Activated T-cell treated with anti-CD3 and anti-CD28 coated beads, Interleukin-2, amount 50 U/mL, for 72 hours (primary cell): ENCODE measurements at places on chromosomes 4 and X. TPM values are rescaled to one million over a fixed set of nuclear protein-coding genes. Genes with fewer than 3 reads are reported as not detected.

Gene PFKFB1
- total RNA-seq: 1.6 TPM

Gene SLC34A2
- total RNA-seq: not detected

Gene LRP2BP
- 1.1 TPM for total RNA-seq

Gene GSX2
- total RNA-seq: not detected

Gene FAM53A
- total RNA-seq: 1.4 TPM

- DNase-seq: no peak
- no peaks in the 10 kb centered on the region for H3K36me3 ChIP-seq
- no peak overlapping the region for H3K4me3 ChIP-seq
- no peaks in the 10 kb centered on the region for H3K27me3 ChIP-seq
- H3K27ac ChIP-seq: no peak overlapping the region
- no peaks in the 10 kb centered on the region for H3K4me1 ChIP-seq
Observed at GRCh38 chr4:156442912-156443311, 489.2 kb upstream of the CTSO start.

DNA sequence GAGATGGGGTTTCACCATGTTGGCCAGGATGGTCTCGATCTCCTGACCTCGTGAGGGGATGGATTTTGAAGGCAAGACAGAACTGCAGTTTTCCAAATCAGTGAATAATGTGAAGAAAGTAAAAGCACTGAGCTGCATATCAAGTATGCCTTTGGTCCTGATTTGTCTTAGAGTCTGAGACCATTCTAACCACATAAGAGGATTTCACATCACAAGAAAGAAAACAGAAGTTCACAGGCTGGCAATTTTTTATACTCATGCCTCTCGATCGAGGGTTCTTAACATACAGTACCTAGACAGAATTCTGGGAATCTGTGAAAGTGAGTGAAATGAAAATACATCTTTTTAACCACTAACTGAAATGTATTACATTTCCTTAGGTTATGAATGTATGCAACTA, 23.3 kb downstream of the CHIC2 start:
- H3K27me3 ChIP-seq: no peaks in the 10 kb centered on the region
- DNase-seq: no peak
- no peak overlapping the region for H3K4me3 ChIP-seq
- H3K4me1 ChIP-seq: peaks cover 31% of the 10 kb centered on the region

GRCh38 chrX:39309018-39309635, 507.9 kb downstream of the MID1IP1 start:
- peak overlapping the region; percentile 100 for H3K27ac ChIP-seq
- H3K36me3 ChIP-seq: peaks cover 38% of the 10 kb centered on the region
- DNase-seq: peak; percentile 76
- no peaks in the 10 kb centered on the region for H3K27me3 ChIP-seq

DNA sequence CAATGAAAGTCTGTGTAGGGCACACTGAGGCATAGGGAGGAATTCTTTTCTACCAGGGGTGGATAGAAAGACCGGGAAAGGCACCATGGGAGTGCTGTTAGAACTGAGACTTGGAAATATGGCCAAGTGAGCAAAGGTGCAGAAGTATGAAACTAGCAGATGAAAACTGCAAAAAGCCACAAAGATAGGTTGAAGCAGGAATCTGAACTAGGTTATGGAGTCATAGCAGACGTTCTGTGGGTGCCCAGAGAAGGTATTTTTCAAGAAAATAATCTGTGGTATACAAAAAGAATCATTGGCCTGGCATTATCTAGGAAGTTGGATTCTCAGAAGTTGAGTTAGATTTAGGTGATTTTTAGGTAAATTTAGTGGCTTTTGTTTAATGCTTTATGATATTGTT, 48.5 kb downstream of the SMAD1 start:
- no peaks in the 10 kb centered on the region for H3K36me3 ChIP-seq
- H3K4me3 ChIP-seq: no peak overlapping the region
- H3K4me1 ChIP-seq: peaks cover 4% of the 10 kb centered on the region
- no peak overlapping the region for H3K27ac ChIP-seq
- H3K27me3 ChIP-seq: no peaks in the 10 kb centered on the region

DNA sequence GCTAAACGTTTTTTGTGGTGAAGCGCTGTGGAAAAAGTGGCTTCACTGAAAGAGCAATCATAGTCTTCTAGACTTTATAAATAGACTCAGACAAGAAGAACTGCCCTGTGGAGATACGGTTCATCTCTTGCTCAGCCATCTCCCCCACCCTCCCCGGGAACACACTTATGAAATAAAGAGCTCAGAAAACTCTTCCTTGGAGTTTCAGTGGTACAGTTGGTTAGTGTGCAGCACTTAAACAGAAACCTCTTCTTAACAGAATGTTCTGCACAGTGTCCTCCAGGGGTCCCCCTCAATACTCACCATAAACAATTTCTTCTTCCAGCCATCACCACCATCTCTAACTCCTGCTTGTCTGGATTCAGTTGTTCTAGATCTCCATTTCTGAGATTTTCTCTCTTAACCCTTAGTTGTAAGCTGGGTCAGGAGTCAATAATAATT, 313.0 kb downstream of the ARHGAP10 start:
- DNase-seq: no peak
- no peak overlapping the region for H3K27ac ChIP-seq
- H3K4me3 ChIP-seq: no peak overlapping the region
- peaks cover 4% of the 10 kb centered on the region for H3K36me3 ChIP-seq
- peaks cover 17% of the 10 kb centered on the region for H3K4me1 ChIP-seq
- no peaks in the 10 kb centered on the region for H3K27me3 ChIP-seq

DNA sequence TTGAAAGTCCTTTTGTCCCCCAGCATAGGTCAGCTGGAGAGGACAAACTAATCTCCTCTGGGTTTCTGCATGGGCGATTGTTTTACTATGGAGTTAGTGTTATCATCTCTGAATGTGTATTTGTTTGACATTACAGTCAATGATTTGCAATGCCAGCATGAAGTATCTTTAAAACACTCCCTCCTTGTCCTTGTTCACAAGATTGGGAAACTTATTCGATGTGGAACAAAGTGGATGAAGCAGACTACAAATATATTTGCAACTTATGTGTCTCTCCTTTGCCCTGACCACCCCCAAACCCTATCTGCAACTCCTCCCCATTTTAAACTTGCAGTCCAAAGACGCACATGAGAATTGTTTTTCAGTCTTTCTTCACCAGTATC, 1.5 kb upstream of the PITX2 start:
- H3K36me3 ChIP-seq: peaks cover 10% of the 10 kb centered on the region
- no peak overlapping the region for H3K4me3 ChIP-seq
- H3K4me1 ChIP-seq: peaks cover 34% of the 10 kb centered on the region
- H3K27me3 ChIP-seq: peaks cover 90% of the 10 kb centered on the region
- no peak for DNase-seq
- H3K27ac ChIP-seq: no peak overlapping the region

GRCh38 chr4:72209600-72209999, 177.8 kb downstream of the NPFFR2 start:
- no peak overlapping the region for H3K4me3 ChIP-seq
- H3K36me3 ChIP-seq: no peaks in the 10 kb centered on the region
- no peaks in the 10 kb centered on the region for H3K4me1 ChIP-seq
- H3K27me3 ChIP-seq: no peaks in the 10 kb centered on the region
- H3K27ac ChIP-seq: no peak overlapping the region

DNA sequence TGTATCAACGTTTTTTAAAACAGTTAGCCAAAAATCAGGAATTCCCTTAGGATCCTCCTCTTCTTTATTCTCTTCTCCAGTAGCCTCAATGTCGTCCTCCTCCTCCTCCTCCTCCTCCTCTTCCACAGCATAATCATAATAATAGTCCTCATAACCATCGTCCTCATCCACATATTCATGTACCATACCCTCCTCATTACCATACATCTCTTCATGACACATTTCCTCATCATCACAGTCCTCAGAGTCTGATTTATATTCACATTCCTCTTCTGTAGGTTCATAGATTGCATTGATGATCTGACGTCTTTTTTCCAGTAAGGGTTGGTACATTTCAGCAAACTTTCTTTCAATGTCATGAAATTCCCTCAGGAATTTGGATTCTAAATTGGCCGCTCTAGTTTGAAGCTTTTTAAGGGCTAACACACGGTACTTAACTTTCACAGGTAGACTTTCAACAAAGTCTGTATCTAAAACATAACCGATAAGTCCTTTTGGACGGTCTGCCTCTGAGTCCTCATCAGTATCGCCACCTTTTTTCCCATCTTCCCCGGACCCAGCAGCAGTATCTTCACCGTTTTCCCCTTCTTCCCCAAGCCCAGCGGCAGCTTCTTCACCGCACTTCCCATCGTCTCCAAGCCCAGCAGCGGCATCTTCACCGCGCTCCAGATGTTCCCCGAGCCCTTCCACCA, 771 bp downstream of the NAP1L2 start:
- H3K4me1 ChIP-seq: peaks cover 11% of the 10 kb centered on the region
- peak overlapping the region; percentile 94 for H3K4me3 ChIP-seq
- H3K36me3 ChIP-seq: peaks cover 1% of the 10 kb centered on the region

DNA sequence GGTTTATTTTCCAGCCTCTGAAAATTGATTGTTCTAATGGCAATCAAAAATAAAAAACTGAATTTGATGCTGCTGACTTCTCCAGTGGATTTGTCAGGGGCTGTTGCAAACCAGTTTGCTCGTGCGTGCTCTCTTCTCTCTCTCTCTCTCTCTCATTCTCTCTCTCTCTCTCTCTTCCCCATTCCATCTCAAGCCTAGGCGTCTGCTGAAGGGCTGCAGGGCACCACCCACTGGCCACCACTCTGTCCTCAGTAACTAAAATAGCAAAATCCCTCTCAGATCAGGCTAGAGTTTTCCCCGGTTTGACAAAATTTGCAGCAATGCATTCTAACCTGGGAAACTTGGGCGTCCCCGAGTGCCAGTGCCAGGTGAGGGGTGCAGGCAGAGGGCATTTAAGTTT, 19.4 kb downstream of the NKX6-1 start:
- H3K4me3 ChIP-seq: no peak overlapping the region
- H3K27me3 ChIP-seq: peaks cover 74% of the 10 kb centered on the region
- peaks cover 6% of the 10 kb centered on the region for H3K36me3 ChIP-seq

DNA sequence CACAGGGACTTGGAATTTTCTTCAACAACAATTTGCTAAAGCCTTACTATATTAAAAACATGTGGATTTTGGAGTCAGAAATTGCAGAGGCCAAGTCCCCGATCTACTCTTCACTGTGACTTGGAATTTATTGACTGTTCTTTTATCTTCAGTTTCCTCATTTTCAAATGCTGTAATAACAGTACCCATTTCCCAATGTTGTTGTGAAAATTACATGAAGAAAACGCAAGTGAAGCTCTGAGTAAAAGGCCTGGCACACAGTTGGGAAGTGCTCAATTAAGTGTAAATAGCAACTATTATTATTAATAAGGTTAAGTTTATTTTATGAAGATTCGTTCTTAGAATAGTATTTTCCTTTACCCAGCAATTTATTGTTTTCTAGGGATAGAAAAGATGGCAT, 15.7 kb downstream of the STBD1 start:
- H3K27me3 ChIP-seq: no peaks in the 10 kb centered on the region
- H3K36me3 ChIP-seq: peaks cover 10% of the 10 kb centered on the region
- H3K27ac ChIP-seq: no peak overlapping the region
- H3K4me3 ChIP-seq: no peak overlapping the region
- DNase-seq: no peak
- no peaks in the 10 kb centered on the region for H3K4me1 ChIP-seq

DNA sequence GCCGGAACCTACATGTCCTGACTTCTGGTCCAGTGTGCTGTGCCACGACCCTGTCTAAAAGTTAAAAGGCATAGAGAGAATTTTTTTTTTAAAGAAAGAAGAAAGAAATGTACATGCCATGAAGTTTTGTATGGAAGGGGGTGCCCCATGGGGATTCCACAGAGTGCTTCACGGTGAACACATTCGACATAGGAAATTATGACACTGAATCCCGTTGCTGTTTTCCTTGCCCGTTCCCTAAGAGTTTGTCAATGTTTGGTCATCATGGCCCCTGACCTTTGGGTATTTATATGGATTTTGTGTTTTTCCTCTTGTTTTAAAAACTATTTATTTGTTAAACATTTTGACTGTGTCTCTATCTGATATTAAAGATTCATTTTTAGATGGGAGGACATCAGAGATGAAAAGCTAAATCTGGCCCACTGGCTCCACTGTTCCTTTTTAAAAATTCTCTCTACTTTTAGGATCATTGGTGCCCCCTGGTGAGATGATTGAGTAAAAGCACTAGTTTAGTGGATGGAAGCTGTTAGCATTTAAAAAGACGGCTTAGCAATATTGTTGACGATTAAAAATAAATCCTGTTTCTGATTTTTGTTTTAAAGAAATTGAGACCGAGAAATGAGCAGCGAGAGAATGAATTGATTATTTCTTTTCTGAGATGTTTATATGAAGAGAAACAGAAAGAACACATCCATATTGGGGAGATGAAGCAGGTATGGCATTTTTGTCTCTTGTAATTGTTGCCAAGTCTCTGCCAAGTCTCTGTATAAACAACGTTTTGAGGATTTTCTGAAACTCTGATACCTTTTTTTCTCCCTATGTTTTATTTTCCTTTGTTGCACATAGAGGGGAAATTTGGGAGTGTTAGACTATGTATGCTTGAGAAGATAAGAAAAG, 75.0 kb downstream of the PTTG2 start:
- no peaks in the 10 kb centered on the region for H3K4me1 ChIP-seq
- no peak overlapping the region for H3K27ac ChIP-seq
- H3K4me3 ChIP-seq: no peak overlapping the region
- peaks cover 11% of the 10 kb centered on the region for H3K36me3 ChIP-seq
- peak; percentile 53 for DNase-seq

DNA sequence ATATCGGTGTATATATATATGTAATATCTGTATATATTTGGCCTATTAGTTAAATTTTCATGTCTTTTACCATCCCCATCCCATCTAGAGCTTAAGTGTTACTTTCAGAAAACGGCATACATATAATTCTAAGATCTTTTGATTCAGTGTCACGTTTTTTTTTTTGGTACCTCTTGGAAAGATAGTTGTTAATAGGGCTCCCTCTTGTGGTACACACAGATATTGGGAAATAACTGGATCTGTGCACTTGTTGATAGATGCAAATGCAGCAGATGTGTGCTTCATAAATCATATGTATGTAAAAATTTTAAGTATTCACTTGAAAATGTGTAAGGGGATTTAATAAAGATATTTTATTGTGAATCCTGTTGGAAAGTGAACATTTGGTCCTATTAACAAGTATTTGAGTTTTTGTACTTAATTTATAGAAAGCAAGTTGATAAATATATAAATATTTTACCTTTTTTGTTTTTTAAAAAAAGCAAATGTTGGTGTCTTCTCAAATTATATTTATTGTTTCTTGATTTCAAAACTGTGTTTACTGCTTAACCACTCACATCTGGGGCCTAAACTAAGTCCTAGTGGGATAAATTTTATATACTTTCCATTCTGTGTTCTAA, 74.7 kb downstream of the PAQR3 start:
- no peak overlapping the region for H3K27ac ChIP-seq
- H3K36me3 ChIP-seq: no peaks in the 10 kb centered on the region
- peak; percentile 20 for DNase-seq
- H3K4me1 ChIP-seq: no peaks in the 10 kb centered on the region

DNA sequence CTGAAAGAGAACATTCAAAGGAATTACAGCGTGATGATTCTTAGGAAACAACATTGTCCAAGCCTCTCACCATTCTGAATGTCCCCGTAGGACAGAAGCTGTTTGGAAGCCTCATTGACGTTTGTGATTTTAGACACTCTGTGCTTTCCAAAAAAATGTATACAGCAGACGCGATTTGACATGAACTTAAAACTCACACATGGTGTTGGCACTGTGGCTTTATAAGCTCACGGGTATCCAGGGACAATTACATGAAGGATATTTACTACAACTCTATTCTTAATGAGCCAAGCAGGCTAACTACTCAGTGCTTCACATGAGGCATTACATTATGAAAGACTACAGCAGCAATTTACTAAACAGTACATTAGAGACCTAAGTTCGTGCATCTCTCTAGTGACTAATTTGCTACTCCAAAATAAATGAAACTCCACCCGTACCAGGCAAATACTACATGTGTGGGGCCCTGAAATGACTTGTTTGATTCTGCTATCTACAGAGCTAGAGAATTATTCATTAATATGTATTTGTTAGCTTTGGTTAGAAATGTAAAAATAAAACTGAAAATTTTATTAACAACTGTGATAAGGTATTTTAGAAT, 620.7 kb downstream of the SPRY1 start:
- no peaks in the 10 kb centered on the region for H3K27me3 ChIP-seq
- H3K4me1 ChIP-seq: peaks cover 9% of the 10 kb centered on the region
- no peaks in the 10 kb centered on the region for H3K36me3 ChIP-seq
- DNase-seq: no peak
- no peak overlapping the region for H3K27ac ChIP-seq
- no peak overlapping the region for H3K4me3 ChIP-seq
